ENCODE measurements at places on chromosomes 13 and 19.

GRCh38 chr13:45751885-45752284 lies 49.8 kb downstream of the CBY2 start:
- no peak for DNase-seq

DNA sequence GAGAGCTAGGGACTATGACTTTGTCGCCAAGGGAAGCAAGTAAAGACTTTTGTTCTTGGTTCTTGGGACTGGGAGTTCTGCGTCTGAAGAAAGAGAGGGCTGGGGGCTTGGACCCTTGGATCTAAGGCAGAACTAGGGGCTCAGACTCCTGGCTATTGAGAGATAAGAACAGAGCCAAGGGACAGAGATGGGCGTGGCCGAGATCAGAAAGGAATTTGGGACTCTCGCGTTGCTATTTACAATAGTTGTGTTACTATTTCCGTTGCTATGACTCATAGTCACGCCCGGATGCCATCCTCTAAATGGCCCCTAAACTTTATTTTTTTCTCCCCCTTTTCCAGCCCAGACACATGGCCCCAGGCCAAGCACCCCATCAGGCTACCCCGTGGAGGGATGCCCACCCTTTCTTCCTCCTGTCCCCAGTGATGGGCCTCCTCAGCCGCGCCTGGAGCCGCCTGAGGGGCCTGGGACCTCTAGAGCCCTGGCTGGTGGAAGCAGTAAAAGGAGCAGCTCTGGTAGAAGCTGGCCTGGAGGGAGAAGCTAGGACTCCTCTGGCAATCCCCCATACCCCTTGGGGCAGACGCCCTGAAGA lies 759 bp downstream of the PPP1R15A start:
- DNase-seq, result peak; percentile 67

DNA sequence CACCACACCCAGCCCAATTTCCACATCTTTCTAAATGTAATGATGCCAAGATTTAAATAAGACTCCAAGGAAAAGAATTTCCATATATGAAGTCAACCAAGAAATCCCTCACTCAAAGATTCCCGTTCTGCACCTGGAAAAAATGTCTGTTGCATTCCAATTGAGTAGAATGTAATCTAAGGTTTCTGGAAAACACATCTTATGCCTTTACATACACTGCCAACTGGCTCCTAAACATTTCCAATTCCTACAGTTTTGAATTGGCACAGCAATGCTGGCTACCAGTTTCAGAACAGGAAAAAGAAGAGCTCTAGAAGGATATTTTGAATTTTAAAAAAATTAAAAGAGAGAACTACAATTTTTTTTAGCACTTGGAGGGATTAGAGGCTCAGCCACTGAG lies 43.0 kb downstream of the COL4A2 start:
- no peak for DNase-seq

DNA sequence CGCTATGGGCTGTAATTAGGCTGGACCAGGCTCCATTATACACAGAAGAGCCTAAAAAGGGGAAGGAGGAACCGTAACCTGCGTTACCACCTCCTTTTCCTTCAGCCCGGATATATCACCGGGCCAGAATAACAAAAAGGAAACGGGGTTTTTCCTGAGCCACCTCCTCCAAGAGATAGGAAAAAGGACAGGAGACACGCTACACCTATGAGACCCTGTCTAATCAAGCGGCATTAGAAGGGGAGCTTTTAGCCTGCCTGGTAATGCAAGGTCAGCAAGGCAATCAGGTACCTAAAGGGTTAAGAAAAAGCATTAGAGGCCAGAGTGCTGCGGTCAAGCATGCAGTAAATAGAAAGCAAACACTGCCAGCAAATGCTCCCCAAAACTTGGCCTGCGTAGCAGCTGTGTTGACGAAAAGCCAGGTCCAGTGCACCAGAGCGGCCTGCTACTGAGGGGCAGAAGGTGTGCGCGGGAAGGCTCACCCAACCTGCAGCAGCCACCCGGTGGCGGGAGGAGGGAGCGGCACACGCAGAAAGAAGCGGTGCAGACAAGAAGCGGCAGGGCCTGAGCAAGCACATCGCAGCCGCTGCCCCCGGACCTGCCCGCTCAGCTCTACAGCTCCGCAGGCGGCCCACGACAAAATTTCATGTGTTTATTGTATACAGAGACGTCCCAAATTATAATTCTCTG lies 1466.1 kb downstream of the UQCRFS1 start:
- DNase-seq, result no peak

DNA sequence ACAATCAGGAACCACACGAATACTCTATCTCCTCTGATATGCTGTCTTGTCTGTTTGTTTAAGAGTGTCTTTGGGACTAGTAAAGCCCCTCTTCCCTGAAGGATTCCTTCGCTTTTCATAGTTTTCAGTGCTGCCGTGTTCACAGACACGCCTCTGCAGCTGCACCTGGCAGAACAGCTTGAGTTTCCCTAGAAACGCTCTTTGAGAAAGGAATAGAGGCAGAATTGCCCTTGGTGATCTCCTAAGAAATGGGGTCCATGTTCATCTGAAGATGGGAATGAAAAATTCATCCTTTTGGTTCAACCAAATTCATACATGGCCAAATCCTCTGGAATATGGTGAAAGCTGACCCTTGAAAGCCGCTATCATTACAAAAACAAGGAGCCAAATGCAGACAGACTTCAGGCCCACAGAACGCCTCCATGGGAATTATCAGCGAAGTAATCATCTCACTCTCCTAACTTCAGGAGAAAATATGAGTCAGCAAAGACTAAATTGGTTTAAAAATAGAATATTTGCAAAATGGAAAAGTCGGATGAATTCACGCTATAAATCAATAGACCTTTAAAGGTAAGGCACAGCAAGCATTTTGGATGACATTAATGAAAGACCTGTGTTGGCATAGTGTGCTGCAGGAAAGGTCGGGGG lies 5.5 kb downstream of the SACS start:
- no peak for DNase-seq

DNA sequence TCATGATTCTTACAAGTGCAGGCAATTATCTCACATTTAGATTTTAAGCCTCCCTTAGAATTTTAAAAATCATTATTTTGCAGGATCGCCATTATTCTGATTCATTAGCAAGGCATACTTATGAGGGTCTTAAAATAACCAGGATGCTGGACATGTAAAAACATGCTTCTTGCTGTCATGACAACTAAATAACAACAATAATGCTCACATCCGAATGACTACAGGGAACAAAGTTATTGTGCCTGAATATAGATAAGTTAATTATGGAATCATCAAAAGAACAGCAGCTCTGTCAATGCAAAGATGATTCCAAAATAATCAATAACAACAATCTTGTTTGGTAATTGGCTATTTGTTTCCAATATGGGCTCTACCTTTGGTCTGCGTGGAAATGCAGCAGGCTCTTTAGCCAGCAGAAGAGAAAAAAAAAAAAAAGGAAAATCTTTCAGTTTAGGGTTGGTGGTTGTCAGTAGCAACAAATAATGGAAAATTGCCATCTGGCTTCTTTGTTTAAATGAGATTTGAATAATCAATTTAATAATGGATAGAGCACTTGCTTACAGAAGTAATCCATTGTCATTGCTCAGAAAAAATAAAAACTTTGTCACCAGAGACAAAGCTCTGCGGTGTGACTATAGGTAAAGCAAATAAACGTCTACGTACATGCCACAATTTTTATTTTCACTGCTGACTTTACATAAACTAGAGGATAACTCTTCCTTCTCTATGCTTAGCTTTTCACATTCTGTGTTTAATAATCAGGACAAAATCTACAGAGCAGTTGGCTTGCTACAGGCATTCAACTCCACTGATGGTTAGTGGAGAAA lies 468.9 kb upstream of the TSHZ3 start:
- no peak for DNase-seq

- DNase-seq, result no peak
Observed at GRCh38 chr13:108769213-108770070, 140.0 kb downstream of the MYO16 start.

DNA sequence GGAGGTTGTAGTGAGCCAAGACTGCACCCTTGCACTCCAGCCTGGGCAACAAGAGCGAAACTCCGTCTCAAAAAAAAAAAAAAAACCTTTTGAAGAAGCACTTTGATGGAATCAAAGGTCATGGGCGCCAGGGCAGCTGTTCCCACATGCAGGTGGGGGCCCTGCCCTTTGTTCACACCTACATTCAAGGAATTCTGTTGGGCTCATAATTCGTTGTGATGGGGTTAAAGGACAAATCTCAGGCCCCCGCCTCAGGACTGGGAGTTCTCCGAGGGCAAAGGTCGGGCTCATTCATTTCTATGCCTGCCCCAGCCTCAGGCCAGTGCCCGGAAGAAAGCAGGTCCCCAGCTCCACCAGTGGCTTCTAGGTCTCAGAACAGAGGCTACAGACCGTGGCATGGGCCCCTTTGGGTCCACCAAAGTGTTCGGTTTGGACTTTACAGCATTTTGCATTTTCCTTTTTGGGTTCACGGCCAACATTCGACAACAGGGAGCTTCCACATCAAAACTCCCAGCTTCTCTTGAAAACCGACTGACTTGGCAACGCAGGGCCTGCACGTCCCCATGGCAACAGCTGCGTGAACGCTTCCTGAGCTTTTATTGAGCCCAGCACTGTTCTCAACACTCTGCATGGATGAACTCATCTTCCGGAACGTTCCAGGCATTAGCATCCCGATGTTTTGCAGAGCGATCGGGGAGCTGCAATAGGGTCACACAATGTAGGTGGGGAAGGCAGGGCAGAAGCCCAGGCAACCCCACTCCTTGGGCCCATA lies 10.1 kb upstream of the GTF2F1 start:
- peak; percentile 60 for DNase-seq

DNA sequence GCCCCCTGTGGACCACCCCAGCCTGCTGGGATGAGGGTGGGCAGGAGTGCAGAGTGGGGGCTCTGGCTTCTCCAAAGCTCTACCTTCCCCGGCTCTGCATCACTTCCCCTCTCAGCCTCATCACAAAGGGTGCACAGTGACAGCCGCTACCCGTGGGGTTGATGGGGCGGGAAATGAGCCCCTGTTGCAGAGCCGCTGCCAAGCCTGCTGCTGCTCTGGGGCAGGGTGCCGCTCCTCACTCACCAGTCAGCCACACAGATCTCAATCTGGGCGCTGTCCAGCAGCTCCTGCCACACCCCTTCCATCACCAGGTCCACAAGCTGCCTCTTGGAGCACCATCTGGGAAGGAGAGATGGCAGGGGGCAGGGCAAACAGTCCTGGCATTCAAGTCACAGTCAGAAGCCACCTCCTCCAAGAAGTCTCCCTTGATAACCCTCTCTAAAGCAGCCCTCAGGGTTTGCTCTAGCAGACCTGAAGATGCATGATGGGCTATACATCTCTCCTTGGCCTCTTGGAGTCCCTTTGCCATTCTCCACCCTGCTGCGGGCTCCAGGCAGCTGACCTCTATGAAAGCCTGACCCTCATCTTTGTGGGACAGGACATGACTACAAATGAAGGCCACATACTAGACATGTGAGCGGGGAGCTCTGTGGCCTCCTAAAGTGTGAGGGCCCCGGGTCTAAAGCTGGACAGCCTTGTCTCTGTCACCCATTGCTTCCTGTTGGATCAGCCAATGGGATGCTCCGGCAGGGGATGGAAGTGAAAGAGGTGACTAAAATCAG lies 15.7 kb downstream of the MRPS12 start:
- no peak for DNase-seq

DNA sequence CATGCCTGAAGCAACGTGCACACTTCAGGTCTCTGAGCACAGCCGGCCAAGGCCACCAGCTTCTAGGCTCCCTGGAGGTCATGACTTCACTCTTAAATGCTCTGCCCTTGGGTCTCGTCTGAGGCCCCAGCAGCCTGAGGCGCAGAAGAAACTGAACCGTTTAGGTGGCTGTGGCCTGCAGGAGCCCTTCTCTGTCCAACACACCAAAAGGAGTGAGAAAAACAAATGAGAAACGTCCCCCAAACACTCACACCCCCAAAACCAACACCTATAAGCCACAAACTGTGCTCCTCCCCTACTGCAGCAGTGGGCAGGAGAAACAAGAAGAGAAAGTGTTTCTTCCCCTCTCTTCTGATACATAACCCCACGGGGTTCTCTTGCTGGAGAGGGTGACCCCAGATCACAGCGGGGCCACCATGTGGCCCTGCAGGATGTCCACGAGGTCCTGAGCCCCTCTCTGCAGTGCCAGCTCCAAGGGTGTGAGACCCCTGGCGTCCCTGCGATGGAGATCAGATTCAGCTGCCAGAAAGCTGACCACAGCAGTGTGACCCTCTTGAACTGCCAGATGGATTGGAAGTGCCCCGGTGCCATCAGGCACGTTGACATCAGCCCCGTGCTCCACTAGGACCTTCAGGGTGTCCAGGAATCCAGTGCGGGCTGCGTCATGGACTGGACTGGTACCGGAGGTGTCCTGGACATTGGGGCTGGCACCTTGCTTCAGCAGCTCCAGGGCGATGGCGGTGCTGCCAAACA lies 1.0 kb upstream of the KRI1 start:
- no peak for DNase-seq

DNA sequence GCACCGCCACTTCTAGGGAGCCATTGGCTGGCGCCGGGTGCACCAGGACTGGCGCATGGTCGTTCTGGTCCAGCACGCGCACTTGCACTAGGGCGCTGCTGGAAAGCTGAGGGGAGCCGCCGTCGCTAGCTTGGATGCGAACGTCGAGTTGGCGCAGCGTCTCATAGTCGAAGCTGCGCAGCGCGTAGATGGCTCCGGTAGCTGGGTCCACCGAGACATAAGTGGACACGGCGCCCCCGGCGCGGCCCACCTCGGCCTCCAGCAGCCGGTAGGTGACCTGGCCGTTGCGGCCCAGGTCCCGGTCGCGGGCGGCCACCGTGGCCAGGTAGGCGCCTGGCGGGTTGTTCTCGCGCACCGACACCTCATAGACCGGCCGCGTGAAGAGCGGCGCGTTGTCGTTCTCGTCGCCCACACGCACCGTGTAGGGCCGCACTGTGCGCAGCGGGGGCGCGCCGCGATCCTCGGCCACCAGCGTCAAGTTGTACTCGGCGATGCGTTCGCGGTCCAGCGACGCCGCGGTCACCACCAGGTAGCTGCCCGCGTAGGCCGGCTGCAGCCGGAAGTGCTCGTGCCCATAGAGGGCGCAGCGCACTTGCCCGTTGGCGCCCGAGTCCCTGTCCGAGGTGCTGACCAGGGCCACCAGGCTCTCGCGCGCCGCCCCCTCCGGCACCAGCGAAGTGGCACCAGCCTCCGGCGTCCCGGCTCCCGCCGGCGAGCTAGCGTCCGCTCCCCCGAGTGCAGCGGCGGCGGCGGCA lies 1.7 kb downstream of the PCDH8 start:
- DNase-seq, result no peak

- no peak for DNase-seq
Observed at GRCh38 chr19:4807188-4807587, 15.7 kb downstream of the FEM1A start.

DNA sequence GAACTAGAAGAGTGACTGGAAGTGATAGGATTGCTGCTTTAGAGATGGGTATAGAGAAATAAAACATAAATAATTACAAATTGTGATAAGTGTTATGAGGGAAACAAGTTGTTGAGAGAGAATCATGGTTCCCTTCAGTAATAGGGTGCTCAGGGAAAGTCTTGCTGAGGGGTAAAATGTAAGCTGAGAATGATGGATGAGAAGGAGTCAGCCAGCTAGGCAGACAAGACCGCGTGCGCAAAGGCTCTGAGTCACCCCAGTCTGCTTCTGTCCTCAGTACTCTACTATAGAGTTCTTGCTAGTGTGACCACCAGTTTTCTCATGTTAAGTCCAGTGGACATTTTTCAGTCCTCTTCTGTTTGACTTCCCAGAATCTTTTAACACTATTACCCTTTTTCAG lies 39.5 kb downstream of the PCCA start:
- DNase-seq, result peak; percentile 25

Measured in skeletal muscle cell (primary cell).